ENCODE measurements at places on chromosomes 16 and 17. TPM values are rescaled to one million over a fixed set of nuclear protein-coding genes. Genes with fewer than 3 reads are reported as not detected.

Gene PARD6A
- total RNA-seq = 30.4 TPM

Gene RNF112
- 45.3 TPM for total RNA-seq

Gene PDILT
- total RNA-seq = not detected

Gene IL17C
- total RNA-seq = not detected

Gene GOSR2
- 55.8 TPM for total RNA-seq

Gene SLFN14
- not detected for total RNA-seq

Gene TEKT5
- total RNA-seq = 1.0 TPM

Gene OR1F1
- total RNA-seq = 0.65 TPM

Gene IRF8
- total RNA-seq = 8.6 TPM

Gene RPUSD1
- total RNA-seq = 19.6 TPM

Gene CACNA1G
- total RNA-seq = 24.3 TPM

Gene CACNG5
- total RNA-seq = 7.1 TPM

Gene CLEC3A
- not detected for total RNA-seq

Gene SNX20
- 0.49 TPM for total RNA-seq

Gene KLHL10
- total RNA-seq = not detected

Gene UMOD
- total RNA-seq = not detected

Gene PRSS33
- total RNA-seq = not detected

Gene HSPB9
- total RNA-seq = 0.39 TPM

Gene NAGLU
- 13.8 TPM for total RNA-seq

Gene GSDMA
- not detected for total RNA-seq

Gene SLC9A5
- total RNA-seq = 13.8 TPM

Gene CRYM
- total RNA-seq = 145 TPM

Gene DBF4B
- 21.7 TPM for total RNA-seq

Gene KRTAP3-1
- not detected for total RNA-seq

Gene NOS2
- 3.6 TPM for total RNA-seq

Gene MPV17L
- 9.7 TPM for total RNA-seq

Gene NACA2
- not detected for total RNA-seq

Gene DCUN1D3
- 12.9 TPM for total RNA-seq

Gene TMC8
- 15.9 TPM for total RNA-seq

Gene MYL11
- total RNA-seq = not detected

Gene KRT14
- total RNA-seq = not detected

Gene HCRT
- not detected for total RNA-seq

Gene USP43
- 13.8 TPM for total RNA-seq

Gene C16orf74
- total RNA-seq = 2.2 TPM

Gene C1QL1
- total RNA-seq = 18.1 TPM

Gene NPW
- not detected for total RNA-seq

Gene DOC2A
- total RNA-seq = 118 TPM

Gene SECTM1
- 0.44 TPM for total RNA-seq

Gene CLDN7
- not detected for total RNA-seq

Gene HSF4
- total RNA-seq = 158 TPM

Gene CHST5
- 6.9 TPM for total RNA-seq

Gene SGCA
- total RNA-seq = 2.2 TPM

Gene CHD9NB
- 0.57 TPM for total RNA-seq

Gene ADAMTS18
- 7.0 TPM for total RNA-seq

Gene ST6GALNAC1
- 4.3 TPM for total RNA-seq

Gene CUEDC1
- 48.1 TPM for total RNA-seq

Gene GINS3
- total RNA-seq = 2.2 TPM

Gene TCAP
- total RNA-seq = 3.2 TPM

Gene FAM171A2
- 46.1 TPM for total RNA-seq

Gene PIRT
- 5.0 TPM for total RNA-seq

Gene TMEM88
- 2.1 TPM for total RNA-seq

Gene MMP25
- total RNA-seq = 0.64 TPM

Gene HOXB6
- not detected for total RNA-seq

Gene AKTIP
- 108 TPM for total RNA-seq

Gene HOXB4
- not detected for total RNA-seq

Gene CNTD1
- 0.47 TPM for total RNA-seq

Measured in dorsolateral prefrontal cortex (tissue), 122 donors.